Fibroblast of skin of left quadriceps (primary cell): ENCODE measurements at places on chromosomes 1 and 21.

DNA sequence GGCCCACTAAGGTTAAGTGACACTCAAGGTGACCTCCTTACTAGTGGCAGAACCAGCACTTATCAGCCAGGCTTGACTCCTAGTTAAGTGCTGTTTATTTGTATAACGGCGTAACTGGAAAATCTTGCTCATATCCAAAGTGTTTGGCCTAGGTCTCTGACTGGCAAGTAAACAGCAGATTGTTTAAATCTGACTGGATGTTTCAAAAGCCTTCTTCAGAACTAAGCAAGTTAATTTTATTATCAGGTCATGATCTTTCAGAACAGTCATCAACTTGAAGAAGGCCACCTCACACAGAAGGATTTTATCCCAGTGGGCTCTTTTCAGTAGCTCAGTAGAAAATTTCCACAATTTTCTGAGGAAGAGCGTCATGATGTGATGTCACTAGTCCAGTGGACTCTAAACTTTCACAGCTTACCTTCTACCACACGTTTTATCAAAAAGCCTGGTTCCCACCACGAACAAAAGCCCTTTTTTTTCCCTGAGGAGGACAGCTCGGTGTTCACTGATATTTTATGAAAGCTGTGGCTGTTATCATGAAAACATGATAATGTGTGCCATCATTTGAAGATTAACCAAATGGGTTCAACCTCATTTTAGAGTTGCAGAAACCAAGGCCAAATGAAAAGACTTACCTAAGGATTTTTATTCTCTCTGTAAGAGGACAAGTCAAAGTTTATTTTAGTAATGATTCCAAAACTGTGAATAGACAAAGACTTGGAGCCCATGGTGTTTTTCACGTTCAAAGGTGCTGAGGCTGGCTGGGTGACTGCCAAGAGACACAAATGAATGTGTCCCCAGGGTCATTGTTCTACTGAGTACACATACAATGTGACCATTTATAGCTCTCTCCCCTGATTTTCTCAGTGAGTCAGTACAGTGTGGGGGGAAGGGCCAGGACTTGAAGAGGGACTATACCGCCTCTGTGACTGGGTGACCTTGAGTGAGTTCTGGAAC is 9.1 kb downstream of the SGIP1 start:
- DNase-seq: no peak

- no peak for DNase-seq
Observed at GRCh38 chr1:187787736-187788135, 959.0 kb downstream of the PLA2G4A start.

DNA sequence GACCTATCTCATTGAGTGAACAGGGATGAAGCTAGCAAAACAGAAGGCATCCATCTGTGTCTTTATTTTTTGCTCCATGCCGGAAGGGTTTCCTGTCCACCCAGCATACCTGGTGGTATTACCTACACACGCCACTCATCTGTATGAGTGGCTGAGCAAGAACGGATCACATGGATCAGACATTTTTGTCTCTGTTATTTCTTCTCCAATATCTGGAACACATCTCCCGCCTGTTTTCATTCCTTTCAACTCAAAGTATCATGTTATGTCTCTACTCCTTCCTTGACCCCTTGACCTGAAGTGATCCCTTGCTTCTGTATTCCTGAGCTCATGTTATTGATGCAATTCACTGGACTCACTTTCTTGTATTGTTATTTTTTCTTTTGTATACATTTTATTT is 24.7 kb downstream of the ADAMTS1 start:
- no peak for DNase-seq

- peak; percentile 17 for DNase-seq
Observed at GRCh38 chr1:218171302-218171893, 113.7 kb upstream of the RRP15 start.

- no peak for DNase-seq
Observed at GRCh38 chr1:118210723-118211110, 25.7 kb upstream of the SPAG17 start.

DNA sequence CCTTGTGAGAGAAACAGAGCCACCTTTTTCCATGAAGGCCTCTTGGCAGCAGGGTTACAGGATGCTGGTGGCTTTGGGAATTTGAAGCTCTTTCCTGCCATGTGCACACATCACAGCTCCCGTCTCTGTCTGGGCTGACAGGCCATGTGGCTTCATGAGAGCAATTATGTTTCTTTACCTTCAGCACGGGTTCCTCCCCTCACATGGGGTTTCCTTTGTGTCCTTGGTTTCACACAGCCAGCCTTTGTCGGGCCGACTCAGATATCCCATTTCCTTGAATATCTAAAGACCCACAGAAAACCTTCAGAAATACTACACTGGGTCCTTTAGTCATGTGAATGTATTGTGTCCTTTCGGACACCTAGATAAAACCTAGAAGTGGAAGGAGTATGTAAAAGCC is 7.1 kb downstream of the CLIC6 start:
- no peak for DNase-seq

GRCh38 chr1:9253004-9253403 is 18.4 kb downstream of the H6PD start:
- DNase-seq: no peak

DNA sequence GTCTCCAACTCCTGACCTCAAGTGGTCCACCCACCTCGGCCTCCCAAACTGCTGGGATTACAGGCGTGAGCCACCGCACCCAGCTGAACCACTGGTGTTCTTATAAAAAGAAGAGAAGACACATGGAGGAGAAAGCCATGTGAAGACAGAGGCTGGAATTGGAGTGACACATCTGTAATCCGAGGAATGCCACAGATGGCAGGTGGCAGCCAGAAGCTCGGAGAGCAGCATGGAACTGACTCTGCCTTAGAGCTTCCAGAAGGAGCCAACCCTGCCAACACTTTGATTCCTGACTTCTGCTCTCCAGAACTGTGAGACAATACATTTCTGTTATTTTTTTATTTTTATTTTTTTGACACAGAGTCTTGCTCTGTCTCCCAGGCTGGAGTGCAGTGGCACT is 59.0 kb upstream of the ATP2B4 start:
- no peak for DNase-seq

DNA sequence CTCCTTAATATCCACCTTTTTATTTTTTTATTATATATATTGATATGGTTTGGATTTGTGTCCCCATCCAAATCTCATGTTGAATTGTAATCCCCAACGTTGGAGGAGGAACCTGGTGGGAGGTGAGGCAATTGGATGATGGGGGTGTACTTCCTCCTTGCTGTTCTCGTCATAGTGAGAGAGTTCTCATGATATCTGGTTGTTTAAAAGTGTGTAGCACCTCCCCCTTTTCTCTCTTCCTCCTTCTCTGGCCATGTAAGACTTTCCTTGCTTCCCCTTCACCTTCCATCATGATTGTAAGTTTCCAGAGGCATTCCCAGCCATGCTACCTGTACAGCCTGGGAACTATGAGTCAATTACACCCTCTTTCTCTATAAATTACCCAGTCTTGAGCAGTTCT is 22.7 kb upstream of the CCSAP start:
- DNase-seq: no peak

- DNase-seq: peak; percentile 93
Observed at GRCh38 chr21:38925923-38926322, 120.2 kb downstream of the ETS2 start.

DNA sequence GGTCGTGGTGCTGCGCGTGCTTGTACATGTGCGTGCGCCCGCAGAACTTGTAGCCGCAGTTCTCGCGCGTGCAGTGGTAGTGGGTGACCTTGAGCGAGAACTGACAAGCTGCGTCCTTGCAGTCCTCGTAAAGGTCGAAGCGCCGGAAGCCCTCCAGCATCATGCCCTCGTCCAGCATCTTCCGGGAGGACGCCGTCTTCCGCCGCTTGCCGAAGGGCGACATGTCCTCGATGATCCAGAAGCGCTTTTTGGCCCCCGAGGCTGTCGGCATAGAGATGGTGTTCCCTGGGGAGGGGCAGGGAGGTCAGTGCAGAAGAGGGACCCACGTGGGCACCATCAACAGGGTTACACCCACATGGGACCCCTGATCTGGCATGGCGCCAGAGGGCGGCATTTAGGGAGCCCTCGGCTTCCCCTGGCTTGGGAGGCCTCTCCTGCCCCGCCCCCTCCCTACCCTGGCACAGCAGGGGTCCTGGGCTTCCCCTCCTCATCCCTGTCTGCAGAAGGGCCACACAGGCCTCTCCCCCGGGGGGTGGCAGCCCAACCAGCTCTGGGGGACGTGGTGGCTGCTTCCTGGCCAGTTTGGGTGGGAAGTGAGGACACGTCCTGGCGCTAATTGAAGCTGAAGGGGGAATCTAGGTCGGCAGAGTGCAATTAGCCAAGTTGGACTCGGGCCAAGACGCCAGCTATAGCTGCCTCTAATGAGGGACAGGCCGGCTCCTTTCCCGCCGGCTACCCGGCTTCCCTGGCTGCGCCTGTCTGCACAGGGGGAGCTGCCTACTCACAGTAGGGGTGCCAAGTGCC is 156.5 kb downstream of the CASZ1 start:
- no peak for DNase-seq

DNA sequence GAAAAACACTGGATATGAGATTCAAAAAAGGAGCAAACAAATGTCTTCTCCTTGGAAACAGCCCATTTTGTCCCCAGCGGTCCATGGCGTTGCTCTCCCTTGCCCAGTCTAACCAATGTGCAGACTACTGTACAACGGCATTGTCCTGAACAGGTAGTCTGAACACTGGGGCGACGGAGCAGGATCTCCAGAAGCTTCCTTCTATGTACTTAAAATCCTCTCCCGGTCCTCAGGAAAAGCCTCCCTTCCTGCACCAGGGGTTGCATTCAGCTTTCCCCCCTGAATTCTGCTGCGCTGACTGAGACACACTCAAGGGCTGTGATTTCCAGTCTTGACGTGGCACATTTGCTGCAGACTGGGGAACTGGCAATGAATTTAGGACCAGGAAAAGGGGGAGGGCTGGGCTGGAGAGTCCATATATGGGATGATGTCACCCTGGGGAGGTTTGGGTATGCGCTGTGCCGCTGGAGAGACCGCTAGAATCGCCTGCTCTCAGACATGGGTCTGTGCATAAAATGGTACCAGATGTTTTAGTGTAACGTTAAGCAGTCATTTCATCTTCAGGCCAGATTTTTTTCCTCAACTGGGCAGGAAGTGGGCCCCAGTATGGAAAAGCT is 275.9 kb upstream of the C1orf105 start:
- DNase-seq: peak; percentile 100

GRCh38 chr1:36326499-36326898 is 3.1 kb upstream of the EVA1B start:
- no peak for DNase-seq

- no peak for DNase-seq
Observed at GRCh38 chr1:205791568-205792180, 16.4 kb upstream of the RAB29 start.

DNA sequence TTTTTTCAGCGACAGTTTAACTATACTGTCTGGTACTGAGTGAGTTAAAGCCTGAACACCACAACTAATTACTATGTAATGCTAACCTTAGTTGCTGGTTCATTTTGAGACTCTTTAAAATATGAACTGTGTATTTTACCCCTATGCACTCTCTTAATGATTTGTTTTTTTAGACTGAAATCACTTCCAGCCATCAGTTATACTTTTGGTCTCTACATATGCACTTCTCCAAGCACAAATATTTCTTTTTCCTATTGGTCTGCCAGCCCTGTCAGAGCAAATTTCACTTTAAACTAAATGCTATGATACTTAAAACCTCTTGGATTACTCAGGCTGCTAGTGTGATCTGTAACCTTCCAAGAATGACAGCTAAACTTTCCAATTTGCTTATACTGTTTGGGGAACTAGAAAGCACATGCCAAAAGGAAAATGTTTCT is 38.1 kb upstream of the SCYL3 start:
- no peak for DNase-seq

DNA sequence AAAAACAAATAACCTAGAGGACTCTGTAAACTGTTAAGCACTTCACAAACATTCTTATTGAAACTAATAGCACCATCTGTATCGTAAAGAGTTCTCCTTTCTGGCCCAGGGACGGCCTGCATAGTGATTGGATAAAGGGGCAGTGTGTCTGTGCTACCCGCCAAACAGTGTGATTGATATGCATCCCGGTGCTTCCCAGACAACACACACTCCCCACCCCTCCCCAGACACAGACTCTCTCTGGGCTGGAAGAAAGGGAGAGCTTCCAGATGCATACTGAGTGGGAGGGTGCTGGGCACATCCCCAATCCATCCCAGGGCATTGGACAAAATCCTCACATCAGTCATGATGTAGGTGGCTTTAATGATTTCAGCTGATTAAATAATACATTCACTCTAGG is 3.7 kb downstream of the HSD11B1 start:
- DNase-seq: no peak

DNA sequence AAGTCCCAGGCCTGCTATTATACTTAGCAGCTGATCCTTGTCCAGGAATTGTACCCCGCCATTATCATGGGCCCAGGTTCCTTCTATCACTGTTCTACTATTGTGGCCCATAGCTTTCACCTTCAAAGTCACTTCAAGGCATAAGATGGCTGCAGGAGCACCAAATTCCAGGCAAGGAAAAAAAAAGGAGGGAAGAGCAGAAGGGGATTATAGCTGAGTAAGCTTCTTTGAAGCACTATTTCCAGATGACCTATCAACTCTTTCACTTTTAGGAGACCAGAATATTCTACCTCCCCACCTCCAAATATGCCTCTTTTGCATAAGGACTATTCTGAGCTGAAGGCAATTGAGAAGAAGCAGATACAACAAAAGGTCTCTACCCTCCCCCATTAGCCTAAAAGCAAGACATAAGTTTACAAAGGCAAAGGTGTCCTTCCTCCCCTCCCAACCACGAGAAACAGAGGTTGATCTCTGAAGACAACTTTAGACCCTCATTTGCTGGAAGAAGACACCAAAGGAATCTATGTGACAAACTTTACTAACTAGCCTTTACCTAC is 41.8 kb downstream of the PTAFR start:
- no peak for DNase-seq

GRCh38 chr1:161121042-161121650 is 3.2 kb downstream of the NIT1 start:
- no peak for DNase-seq

GRCh38 chr1:150364231-150365003 is 470 bp downstream of the RPRD2 start:
- peak; percentile 51 for DNase-seq

DNA sequence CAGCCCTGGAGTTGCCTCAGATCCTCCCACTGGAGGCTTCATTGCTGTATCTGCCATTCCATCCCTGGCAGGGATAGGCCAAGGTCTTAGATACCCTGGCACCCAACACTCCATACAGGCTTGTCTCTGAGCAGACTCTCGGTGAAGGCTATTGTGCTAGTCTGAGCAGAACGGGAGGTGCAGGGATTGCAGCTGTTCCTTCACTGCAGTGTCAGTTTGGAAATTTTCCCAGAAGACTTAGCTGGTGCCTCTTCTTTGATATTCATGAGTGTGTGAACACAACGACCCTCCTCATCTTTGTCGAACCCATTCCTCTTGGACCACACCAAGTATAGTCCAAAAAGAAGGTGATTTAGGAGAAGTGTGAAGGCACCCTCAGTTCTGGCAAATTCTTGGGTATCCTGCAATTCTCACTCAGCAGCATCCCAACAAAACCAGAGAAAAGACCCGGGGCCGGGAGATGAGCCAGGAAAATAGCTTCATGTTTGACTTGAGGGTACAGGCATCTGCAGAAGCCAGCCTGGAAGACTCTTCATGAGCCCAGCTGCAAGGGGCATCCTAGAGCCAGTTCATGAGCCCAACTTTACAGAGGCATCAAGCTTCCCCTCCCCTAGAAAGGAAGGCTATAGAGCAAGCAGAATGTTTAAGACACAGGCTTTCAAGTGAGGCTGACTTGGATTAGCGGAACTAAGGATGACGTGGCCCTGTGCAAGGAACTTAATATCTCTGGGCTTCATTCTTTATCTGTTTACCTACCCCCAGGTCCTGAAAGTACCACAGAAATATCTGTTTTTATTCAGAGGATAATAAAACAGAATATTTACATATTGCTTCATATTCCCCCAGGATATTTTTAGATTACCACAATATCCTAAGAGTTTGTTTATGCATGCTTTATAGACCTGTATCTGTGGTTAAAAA is 38.8 kb upstream of the HAO2 start:
- DNase-seq: no peak

- DNase-seq: no peak
Observed at GRCh38 chr1:204320382-204320804, 39.3 kb downstream of the PLEKHA6 start.
